ENCODE measurements at places on chromosomes 5 and 9.

GRCh38 chr5:145360936-145361335, 474.2 kb downstream of the PRELID2 start:
- no peak for DNase-seq

GRCh38 chr5:81177061-81177460, 56.1 kb upstream of the CKMT2 start:
- no peak for DNase-seq

DNA sequence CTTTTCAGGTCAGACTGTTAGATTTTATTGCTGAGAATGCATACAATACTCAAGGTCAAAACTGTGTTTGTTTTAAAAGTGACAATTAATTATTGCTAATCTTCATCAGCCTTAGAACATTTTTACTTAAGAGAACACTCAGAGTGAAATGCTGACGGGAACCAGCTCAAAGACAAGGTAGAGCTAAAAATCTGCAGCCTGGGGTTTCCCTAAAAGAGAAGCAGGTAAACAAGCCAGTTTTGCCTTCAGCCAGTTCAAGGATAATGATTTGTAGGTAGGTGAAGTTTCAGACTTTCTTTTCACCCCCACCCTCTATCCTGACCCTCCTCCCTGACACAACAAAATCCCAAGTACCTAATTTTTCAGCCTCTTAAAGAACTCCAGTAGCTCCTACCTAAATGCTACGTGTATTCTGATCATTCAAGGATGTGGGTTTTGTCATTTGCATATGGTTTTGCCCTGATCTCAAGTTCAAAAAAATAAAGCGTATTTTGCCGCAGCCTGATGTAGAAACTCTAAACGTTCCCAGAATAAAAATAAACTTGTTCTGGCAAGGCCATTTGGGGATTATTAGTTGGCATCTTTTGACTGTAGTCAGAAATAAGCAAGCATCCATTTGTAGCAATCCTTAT, 407.2 kb downstream of the EFNA5 start:
- no peak for DNase-seq

DNA sequence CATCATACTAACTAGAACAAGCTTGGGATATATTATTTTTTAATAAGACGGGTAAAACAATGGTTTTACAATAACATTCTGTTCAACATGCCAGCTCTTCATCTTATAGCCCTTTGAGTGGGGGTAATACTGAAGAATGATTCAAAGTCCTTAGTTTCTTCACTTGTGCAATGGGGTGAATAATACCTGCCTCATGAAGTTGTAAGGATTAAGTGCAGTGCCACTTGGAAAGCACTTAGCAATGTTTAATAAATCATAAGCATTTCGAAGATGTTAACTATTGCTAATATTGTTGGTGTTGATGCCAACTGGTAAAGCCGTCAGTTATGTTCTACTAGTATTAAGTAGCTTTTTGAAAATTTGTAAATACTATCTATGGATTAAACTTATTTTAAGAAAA, 38.0 kb downstream of the TNPO1 start:
- no peak for DNase-seq

DNA sequence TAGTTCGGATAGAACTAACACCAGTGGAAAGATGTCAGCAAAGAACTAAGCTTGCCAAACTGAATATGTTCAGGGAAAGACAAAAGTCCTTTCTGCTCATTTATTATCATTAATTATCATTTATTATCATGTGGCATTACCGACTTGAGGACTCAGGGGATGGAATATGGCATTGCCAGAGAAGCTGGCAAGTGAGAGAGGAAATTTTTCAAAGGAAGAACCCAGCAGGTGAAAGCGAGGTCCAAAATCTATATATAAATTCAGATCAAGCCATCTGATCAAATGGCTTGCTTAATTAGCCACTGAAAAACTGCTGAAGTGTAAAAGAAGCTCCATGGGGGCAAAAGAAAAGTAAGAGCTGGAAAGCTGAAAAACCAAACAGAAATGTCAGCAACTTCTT, 1049.6 kb upstream of the SEMA6A start:
- no peak for DNase-seq

- DNase-seq, result no peak
Measured at GRCh38 chr5:52814352-52815148, 26.8 kb downstream of the ITGA1 start.

DNA sequence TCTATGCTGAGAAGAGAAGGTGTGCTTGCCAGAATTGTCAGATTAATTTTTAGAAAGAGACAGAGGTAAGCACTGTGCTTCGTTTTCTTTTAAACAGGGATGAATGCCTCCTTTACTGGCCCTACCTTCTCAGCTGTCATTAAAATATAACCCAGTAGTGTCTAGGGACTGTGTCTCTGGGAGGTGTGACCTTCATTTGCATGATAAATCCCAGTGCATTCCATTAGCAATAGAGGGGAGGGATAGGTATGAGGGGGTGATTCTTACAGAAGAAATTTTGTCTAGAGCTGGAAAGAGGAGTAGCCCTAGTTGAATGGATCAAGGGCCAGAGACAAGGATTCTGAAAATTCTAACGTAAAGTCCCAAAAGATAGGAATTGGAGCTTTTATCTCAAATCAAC, 351.5 kb downstream of the BNC2 start:
- no peak for DNase-seq
